ENCODE measurements at places on chromosomes 16 and 17.

DNA sequence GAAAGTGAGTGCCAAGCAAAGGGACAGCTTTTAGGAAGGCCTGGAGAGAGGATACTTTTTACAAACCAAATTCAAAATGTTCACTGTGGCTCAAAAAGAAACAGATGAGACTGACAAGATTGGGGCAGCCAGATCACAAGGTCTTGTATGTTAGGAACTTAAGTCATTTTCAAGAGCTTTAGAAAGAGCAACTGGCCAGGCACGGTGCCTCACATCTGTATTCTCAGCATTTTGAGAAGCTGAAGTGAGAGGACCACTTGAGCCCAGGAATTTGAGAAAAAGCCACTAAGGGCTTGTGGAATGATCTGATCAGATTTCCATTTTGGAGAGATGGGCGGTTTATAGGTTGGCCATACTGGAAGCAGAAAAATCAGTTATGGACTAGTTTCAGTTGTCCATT is 17.2 kb downstream of the SPAG9 start:
- no peak overlapping the region for H3K4me3 ChIP-seq
- DNase-seq = no peak
- H3K27ac ChIP-seq = no peak overlapping the region
- peaks cover 16% of the 10 kb centered on the region for H3K4me1 ChIP-seq
- H3K27me3 ChIP-seq = no peaks in the 10 kb centered on the region
- peaks cover 19% of the 10 kb centered on the region for H3K36me3 ChIP-seq

- no peak overlapping the region for H3K27ac ChIP-seq
- peaks cover 45% of the 10 kb centered on the region for H3K36me3 ChIP-seq
- no peak for DNase-seq
- H3K27me3 ChIP-seq = no peaks in the 10 kb centered on the region
Observed at GRCh38 chr16:88655733-88656281, 5.0 kb upstream of the CYBA start.

- no peaks in the 10 kb centered on the region for H3K4me1 ChIP-seq
- no peak overlapping the region for H3K4me3 ChIP-seq
Observed at GRCh38 chr17:2962729-2963128, 100.7 kb downstream of the OR1D5 start.

DNA sequence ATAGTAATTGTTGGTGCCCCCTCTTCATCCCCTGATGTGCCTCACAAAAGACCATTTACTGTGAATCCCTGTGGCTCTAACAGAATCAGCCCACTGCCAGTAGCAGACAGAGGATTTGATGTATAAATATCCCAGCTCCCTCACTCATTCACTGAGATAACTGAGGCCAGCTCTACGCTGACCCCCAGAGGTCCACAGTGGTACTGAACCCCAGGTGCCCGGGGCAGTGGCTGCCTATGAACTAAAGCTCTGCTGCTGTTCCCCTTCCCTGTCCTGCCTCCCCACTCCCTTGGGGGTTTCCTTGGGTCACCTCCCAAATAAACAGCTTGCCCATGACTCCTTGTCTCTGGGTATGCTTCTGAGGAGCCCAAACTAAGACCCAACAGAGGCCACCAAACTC is 295.8 kb downstream of the FOXL1 start:
- peak; percentile 52 for DNase-seq
- H3K27ac ChIP-seq = no peak overlapping the region
- no peaks in the 10 kb centered on the region for H3K4me1 ChIP-seq
- peaks cover 48% of the 10 kb centered on the region for H3K27me3 ChIP-seq
- H3K4me3 ChIP-seq = no peak overlapping the region

DNA sequence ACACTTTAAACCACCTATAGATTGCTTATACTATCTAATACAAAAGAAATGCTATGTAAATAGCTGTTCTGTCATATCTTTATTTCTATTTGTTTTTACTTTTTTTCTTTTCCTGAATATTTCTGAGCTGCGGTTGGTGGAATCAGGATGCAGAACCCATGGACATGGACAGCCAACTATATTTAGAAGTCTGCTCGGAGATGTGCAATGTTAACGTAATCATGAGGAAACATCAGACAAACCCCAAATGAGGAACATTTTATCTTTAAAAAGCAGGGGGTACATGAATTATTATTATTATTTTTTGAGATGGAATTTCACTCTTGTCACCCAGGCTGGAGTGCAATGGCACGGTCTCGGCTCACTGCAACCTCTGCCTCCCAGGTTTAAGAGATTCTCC is 31.4 kb upstream of the GHDC start:
- no peaks in the 10 kb centered on the region for H3K27me3 ChIP-seq
- DNase-seq = no peak
- peak overlapping the region; percentile 64 for H3K27ac ChIP-seq
- H3K4me3 ChIP-seq = no peak overlapping the region
- peaks cover 77% of the 10 kb centered on the region for H3K36me3 ChIP-seq

GRCh38 chr16:26334218-26335111 is 642.7 kb downstream of the HS3ST4 start:
- H3K27ac ChIP-seq = no peak overlapping the region
- H3K4me3 ChIP-seq = no peak overlapping the region
- H3K36me3 ChIP-seq = no peaks in the 10 kb centered on the region
- H3K27me3 ChIP-seq = peaks cover 3% of the 10 kb centered on the region
- DNase-seq = no peak

GRCh38 chr17:44220213-44221083 is 973 bp upstream of the UBTF start:
- peaks cover 38% of the 10 kb centered on the region for H3K36me3 ChIP-seq
- DNase-seq = peak; percentile 81
- H3K4me1 ChIP-seq = peaks cover 29% of the 10 kb centered on the region
- no peaks in the 10 kb centered on the region for H3K27me3 ChIP-seq
- peak overlapping the region; percentile 90 for H3K4me3 ChIP-seq

DNA sequence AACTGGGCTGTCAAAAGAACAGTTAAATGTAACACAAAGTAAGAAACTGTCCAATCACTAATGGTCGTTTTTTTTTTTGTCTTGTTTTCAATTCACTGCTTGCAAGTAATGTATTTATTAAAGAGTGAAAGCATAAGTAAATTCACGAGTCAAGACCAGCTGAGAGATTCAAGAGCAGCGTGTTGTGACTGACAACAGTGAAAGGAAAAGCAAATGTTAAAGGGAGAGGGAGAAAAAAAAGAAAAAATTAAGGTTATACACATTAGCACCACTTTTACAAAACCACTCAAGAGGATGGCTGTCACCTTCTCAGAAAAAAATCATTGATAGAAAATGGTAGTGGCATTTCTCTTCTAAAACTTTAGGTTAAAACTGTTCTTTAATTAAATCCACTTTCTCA is 36.1 kb downstream of the GPATCH8 start:
- peaks cover 43% of the 10 kb centered on the region for H3K4me1 ChIP-seq
- DNase-seq = no peak
- peaks cover 65% of the 10 kb centered on the region for H3K36me3 ChIP-seq
- peak overlapping the region; percentile 11 for H3K27ac ChIP-seq
- H3K4me3 ChIP-seq = no peak overlapping the region

GRCh38 chr16:30416624-30417528 is 9.5 kb downstream of the ZNF771 start:
- DNase-seq = no peak
- H3K27ac ChIP-seq = peak overlapping the region; percentile 41
- peaks cover 46% of the 10 kb centered on the region for H3K4me1 ChIP-seq
- H3K27me3 ChIP-seq = no peaks in the 10 kb centered on the region
- H3K4me3 ChIP-seq = peak overlapping the region; percentile 16

- no peak overlapping the region for H3K4me3 ChIP-seq
- H3K27ac ChIP-seq = peak overlapping the region; percentile 55
- peaks cover 12% of the 10 kb centered on the region for H3K4me1 ChIP-seq
Observed at GRCh38 chr17:1737531-1738291, 5.0 kb upstream of the SERPINF2 start.

GRCh38 chr17:6996256-6997011 is 585 bp downstream of the ALOX12 start:
- H3K36me3 ChIP-seq = peaks cover 50% of the 10 kb centered on the region
- H3K27ac ChIP-seq = no peak overlapping the region
- DNase-seq = no peak

- H3K36me3 ChIP-seq = no peaks in the 10 kb centered on the region
- no peak overlapping the region for H3K27ac ChIP-seq
- H3K4me3 ChIP-seq = no peak overlapping the region
- no peaks in the 10 kb centered on the region for H3K27me3 ChIP-seq
- no peak for DNase-seq
- no peaks in the 10 kb centered on the region for H3K4me1 ChIP-seq
Observed at GRCh38 chr17:72687886-72688285, 404.6 kb downstream of the SLC39A11 start.

DNA sequence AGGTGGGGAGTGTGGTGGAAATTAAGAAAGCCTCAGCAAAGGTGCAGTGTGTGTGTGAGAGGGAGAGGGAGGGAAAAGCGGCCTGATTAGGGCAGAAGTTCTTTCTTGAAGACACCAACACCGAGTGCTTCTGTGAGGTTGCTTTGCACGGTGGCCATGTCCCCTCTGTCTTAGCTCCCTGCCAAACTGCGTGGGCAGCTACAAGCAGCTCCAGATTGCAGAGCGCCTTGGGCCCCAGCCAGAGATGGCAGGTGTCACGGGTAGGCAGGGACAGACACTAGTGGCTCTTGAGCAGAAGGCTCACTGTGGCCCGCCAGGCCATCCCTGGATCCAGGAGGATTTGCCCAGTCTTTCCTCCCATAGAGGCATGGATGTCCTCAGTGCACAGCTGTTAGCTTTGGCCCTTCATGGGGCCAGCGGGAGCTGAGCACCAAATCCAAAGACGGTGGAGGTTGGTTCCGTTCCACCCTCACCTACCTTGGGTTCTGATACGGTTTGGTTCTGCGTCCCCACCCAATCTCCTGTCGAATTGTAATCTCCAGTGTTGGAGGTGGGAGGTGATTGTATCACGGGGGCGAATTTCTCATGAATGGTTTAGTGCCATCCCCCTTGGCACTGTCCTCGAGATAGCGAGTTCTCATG is 21.4 kb downstream of the KIAA0513 start:
- no peak overlapping the region for H3K4me3 ChIP-seq
- H3K27ac ChIP-seq = no peak overlapping the region
- peaks cover 45% of the 10 kb centered on the region for H3K4me1 ChIP-seq
- DNase-seq = no peak
- H3K27me3 ChIP-seq = no peaks in the 10 kb centered on the region
- peaks cover 7% of the 10 kb centered on the region for H3K36me3 ChIP-seq

- H3K4me1 ChIP-seq = peaks cover 45% of the 10 kb centered on the region
- peak overlapping the region; percentile 93 for H3K4me3 ChIP-seq
- peak; percentile 65 for DNase-seq
- H3K36me3 ChIP-seq = peaks cover 51% of the 10 kb centered on the region
Observed at GRCh38 chr17:41917679-41918313, 955 bp downstream of the ACLY start.

GRCh38 chr17:33404070-33404819 is 111.2 kb upstream of the ASIC2 start:
- no peaks in the 10 kb centered on the region for H3K36me3 ChIP-seq
- H3K27ac ChIP-seq = no peak overlapping the region
- no peak overlapping the region for H3K4me3 ChIP-seq
- H3K27me3 ChIP-seq = peaks cover 35% of the 10 kb centered on the region

DNA sequence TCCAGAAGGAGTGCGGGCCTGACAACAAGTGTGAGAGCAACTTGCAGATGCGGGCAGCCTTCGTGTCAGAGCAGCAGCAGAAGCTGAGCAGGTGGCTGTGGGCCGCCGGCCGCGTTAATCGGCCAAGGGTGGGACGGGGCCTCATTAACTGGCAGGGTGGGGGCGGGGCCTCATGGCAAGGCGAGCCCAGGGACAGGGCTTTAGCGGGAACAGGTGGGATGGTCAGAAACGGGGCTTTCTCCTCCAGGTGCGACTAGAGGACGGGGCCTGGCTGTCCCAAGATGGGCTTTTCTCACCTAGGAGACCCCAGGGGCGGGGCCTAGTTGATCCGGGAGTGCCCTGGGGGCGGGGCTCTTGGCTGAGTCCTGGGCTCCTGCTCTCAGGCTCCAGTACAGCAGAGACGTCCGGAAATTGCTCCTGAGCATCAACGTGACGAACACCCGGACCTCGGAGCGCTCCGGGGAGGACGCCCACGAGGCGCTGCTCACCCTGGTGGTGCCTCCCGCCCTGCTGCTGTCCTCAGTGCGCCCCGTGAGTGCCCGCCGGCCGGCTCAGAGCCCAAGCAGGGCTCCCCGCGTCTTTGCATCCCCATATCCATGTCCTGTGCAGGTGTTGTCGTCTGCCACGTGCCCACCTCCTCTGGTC is 18.4 kb upstream of the PDK2 start:
- H3K4me1 ChIP-seq = no peaks in the 10 kb centered on the region
- H3K36me3 ChIP-seq = peaks cover 14% of the 10 kb centered on the region
- H3K27ac ChIP-seq = no peak overlapping the region
- H3K27me3 ChIP-seq = no peaks in the 10 kb centered on the region

DNA sequence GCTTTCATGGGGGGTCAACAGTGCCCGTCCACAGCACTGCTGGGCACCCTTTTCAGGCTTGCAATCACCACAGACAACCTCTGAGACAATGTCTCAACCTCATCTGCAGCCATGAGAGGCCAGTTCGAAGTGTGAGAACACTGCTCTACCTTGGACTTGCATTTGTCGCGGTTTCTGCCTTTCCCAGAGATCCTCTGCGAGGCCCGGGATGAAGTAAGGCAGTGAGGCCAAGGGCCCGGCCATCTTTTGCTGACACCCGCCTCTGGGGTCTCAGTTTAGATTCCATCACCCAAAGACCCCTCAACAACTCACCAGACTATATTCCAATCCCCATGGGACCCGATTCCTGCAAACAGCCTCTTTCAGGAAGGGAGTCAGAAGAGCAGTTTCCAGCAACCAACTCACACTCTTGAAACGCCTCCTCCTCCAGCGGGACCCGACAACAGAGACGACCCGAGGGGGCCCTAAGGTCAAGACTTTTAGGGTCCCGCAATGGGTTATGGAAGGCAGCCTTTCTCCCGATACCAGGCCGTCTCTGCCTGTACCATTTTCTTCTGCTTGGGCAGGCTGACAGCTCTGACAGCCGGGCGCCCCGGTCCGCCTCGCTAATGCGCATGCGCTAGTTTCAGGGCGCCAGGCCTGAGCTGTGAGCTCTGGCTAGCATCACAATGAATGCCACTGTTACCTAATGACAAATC is 576.0 kb downstream of the KCNJ18 start:
- no peak overlapping the region for H3K27ac ChIP-seq
- H3K27me3 ChIP-seq = no peaks in the 10 kb centered on the region
- no peak overlapping the region for H3K4me3 ChIP-seq
- H3K36me3 ChIP-seq = no peaks in the 10 kb centered on the region
- H3K4me1 ChIP-seq = no peaks in the 10 kb centered on the region

- no peak overlapping the region for H3K27ac ChIP-seq
- H3K4me3 ChIP-seq = no peak overlapping the region
- H3K4me1 ChIP-seq = peaks cover 20% of the 10 kb centered on the region
- H3K36me3 ChIP-seq = no peaks in the 10 kb centered on the region
Observed at GRCh38 chr17:70171159-70171558, 1.8 kb downstream of the KCNJ2 start.

DNA sequence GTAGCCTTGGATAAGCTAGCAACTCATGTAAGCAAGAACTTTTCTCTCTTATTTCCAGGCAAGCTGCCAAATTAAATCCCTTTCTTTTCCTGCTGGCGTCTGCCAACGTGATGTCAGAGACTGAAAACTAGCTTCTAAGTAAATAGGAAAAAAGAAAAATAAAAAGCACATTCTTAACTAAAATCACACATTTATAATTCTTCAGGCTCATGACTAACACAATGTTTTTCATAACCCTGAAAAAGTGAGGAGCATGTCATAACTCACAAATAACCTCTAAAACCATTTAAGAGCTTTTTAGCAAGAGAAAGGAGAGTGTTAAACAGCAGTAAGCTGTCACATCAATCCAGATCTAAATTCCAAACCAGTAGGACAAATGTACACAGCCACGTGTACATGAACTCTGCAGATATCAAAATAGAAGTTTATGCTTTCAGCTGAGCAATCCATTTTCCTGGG is 110.0 kb downstream of the N4BP1 start:
- DNase-seq = no peak
- H3K4me3 ChIP-seq = no peak overlapping the region
- no peaks in the 10 kb centered on the region for H3K4me1 ChIP-seq
- H3K27me3 ChIP-seq = no peaks in the 10 kb centered on the region
- H3K36me3 ChIP-seq = no peaks in the 10 kb centered on the region
